Substantia nigra (tissue), 51 donors: ENCODE measurements at places on chromosomes 16 and 17.
A peak's percentile ranks its signal among the peaks of the same experiment; 100 is the strongest.

DNA sequence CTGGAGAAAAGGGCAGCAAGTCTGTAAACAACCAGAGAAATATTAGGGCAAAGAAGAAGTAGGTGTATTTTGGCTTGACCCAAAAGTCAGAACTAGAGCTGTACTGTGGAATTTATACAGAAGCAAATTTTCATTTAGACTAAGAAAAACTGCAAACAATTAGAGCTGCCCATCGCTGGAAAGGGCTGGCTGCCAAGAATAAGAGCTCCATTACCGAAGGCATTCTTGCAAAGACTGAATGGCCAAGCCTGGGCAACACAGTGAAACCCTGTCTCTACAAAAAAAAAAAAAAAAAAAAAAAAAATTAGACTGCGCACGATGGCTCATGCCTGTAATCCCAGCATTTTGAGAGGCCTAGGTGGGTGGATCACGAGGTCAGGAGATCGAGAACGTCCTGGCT is 53.9 kb upstream of the TMC5 start:
- peak; percentile 5 for DNase-seq

GRCh38 chr16:35314298-35314697 is 1854.9 kb downstream of the TP53TG3F start:
- DNase-seq = no peak

- no peak for DNase-seq
Observed at GRCh38 chr17:3851461-3852100, 5.5 kb upstream of the NCBP3 start.

- no peak for DNase-seq
Observed at GRCh38 chr16:65120831-65121721, 787 bp downstream of the CDH11 start.

GRCh38 chr16:14135704-14136103 is 64.6 kb downstream of the MRTFB start:
- DNase-seq = no peak

DNA sequence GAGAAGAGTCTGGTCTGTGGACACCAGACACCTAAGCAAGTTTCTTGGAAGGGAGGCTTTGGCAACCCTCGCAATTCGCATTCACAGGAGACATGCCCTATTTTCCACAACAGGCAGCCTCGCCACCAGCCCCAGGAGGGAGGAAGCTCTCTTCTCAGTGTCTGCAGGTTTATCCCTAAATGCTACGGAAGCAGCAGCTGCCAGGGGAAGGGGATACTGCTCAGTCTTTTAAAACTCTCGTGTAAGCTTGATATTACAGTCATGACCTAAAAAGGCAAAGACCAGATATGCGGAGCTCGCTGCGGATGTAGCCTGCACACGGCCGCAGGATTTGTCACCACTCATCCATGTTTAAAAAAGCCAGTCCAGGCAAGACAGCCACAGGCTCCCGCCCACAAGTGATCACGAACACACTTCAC is 159.2 kb upstream of the RPH3AL start:
- DNase-seq = no peak

DNA sequence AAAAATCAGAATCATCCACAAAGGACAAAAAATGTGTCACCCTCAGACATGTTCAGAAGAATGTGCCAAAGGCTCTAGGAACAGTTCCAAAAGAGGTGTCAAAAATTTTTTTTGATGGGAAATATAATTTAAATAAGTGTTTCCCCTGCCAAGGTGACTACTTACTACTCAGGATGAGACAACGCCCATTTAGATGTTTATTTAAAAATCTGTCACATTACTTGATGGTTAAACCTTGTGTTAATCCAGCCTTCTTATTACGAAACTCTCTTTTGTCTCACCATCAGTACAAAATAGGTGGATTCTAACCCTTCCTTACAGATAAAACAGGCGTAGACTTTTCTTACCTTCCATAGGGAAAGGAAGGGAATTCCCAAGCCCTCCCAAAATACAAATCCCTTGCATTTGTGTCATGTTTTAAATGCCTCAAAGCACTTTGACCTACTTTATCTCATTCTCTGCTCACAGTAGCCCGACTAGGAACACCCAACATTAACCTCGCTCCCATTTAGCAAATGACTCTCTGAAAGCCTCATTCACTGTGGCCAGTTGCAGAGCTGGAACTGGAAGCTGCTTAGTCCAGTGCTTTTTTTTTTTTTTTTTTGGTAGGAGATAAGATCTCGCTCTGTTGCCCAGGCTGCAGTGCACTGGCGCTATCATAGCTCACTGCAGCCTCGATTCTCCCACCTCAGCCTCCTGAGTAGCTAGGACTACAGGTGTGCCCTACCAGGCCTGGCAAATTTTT is 5.8 kb upstream of the GNA13 start:
- no peak for DNase-seq

GRCh38 chr16:58532414-58532813 is 17.1 kb downstream of the SETD6 start:
- no peak for DNase-seq

DNA sequence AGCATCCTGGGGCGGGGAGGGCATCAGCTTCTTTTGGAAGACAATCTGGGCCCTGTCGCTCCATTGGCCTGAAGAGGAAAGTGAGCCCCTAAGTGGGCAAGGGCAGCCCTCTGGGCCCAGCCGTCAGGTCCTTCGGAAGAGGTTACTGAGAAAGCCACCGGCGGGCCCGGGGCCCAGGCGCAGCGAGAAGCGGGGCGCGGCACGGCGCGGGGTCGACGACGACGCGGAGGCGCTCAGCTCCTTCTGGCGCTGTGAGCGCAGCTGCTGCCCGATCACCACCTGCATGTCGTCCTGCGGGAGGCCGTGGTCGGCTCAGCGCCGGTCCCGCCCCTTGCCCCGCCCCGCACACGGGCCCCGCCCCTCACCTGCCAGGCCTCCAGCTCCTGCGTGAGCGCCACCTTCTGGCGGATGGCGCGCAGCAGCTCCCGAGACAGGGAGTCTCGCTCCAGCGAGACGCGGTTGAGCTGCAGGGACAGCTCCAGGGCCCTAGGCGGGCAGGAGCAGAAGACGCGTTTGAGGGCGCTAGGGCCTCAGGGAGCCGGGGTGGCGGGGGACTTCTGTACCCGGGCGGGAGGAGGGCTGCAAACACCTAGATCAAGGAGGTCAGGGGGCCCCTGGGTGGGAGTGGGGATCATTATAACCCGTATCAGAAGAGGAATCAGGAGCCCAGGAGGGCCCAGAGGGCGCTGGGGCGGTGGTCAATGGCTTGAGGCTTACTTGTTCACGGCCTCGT is 4.3 kb downstream of the THOC6 start:
- DNase-seq = peak; percentile 19

- no peak for DNase-seq
Observed at GRCh38 chr17:4607261-4607741, 23.0 kb downstream of the SMTNL2 start.

DNA sequence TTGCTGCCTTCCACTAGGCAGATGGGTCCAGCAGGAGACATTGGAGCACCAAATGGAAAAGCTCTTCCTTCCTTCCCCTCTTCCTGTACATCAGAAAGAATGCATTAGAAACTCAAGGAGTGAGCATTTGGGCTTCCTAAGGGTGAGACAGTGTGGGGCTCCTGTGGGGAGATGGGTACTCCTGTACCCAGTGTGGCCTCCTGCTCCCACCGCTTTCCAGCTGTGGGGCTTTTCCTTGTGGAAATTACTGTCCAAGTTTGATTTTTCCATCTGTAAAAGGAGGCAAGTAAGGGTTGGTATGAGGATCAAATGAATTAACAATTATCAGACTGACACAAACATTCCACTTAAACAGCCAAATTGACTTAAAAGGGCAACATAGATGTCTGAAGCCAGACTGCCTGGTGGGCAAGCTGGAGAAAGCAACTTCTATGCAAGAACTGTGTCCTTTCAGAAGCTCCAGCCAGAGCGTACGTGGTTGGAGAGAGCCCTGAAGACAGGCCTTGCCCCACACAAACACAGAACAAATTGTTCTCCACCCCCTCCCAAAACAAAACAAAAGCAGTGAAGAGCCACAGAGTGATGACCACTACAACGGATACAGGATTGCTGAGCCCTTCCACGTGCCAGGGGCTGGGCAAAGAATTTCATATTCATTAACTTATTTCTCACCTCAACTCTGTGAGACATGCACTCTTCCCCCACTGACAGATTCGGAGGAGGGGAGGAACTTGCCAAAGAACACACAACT is 23.1 kb upstream of the ALDH3A1 start:
- no peak for DNase-seq

DNA sequence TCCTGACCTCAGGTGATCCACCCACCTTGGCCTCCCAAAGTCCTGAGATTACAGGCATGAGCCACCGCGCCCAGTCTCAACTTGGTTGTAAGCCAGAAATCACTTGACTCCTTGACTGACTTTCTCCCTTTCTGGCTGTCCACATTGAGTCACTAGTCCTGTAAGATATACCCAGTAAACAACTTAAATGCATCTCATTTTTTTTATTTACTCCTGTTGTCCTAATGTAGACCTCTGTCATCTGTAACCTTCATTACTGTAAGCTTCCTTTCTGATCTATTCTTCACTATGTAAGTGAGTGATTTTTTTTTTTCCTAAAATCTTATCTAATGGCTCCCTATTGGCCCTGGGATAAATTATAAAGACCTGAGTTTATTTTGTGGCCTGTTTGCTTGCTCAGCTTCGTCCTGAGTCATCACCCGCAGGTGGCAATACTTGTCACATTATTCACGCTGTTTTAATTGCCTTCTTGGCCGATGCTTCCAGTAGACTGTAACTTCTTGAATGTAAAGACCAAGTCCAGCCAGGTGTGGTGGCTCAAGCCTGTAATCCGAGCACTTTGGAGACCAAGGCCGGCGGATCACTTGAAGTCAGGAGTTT is 41.0 kb downstream of the PAFAH1B1 start:
- DNase-seq = no peak

GRCh38 chr16:27678955-27679354 is 129.0 kb downstream of the KATNIP start:
- DNase-seq = no peak

GRCh38 chr17:1008008-1008761 is 11.3 kb downstream of the TIMM22 start:
- DNase-seq = peak; percentile 46

- DNase-seq = no peak
Observed at GRCh38 chr16:11410376-11411058, 65.3 kb downstream of the RMI2 start.

DNA sequence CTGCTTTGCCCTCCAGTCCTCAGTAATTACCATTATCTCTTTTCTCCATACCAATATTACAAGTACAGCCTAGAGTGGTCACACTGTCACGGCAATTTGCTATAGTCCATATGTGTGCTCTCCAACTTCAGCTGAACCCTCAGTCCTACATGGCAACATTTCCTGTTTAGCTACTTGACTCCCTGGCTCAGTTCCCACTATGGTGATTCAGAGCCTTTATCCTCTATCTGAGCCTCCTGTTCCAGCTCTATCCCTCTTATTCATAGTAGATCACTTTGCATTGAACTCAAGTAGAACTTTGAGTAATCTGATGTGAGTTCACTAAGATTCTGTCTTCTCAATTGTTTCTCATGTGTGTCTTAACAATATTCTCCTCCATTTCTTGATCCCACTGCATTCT is 43.7 kb upstream of the GOSR1 start:
- no peak for DNase-seq

GRCh38 chr17:32553168-32553567 is 66.4 kb downstream of the CDK5R1 start:
- DNase-seq = no peak

DNA sequence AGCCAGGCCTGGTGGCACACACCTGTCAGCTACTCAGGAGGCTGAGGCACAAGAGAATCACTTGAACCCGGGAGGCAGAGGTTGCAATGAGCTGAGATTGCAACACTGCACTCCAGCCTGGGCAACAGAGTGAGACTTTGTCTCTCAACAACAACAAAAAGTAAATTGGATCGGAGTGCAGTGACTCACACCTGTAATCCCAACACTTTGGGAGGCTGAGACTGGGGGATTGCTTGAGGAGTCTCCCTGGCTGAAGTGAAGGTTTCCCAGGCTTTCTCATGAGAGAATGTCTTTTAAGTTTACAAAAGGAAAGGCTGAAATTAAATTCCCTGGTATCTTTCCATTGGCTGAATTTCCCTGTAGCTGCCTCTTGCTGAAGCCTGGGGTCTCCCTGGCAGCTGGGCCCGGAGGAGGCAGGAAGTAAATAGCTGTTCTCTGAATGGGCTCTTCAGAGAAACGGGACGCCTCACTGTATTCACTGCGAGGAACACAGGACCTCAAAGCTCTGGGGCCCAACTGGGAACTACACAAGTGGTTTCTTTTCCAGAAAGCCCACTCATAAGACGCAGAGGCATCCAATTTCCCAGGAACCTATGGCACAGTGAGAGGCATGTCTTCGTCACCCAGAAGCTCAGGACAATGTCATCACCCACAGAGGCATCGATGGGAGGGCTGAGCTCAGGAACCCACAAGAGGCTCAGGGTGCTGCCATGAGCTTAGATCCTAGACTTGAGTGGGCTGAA is 77.4 kb upstream of the SMURF2 start:
- DNase-seq = no peak

DNA sequence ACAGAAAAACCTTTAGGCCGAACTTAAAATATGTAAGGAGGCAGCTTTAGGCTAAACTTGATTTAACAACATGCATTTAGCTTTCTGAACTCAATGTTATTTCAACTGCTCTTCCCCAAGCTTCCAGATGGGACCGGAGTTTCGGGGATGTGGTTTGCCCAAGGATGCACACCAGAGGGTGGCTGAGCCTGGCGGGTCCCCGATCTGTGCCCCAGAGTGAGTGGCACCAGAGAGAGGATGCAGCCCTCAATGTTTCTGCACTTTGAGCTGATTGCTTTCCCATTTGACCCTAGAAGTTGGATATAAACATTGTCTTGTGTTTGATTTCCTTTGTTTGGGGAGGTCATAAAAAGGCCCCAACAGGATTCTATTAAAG is 348.0 kb upstream of the TNRC6C start:
- DNase-seq = no peak

DNA sequence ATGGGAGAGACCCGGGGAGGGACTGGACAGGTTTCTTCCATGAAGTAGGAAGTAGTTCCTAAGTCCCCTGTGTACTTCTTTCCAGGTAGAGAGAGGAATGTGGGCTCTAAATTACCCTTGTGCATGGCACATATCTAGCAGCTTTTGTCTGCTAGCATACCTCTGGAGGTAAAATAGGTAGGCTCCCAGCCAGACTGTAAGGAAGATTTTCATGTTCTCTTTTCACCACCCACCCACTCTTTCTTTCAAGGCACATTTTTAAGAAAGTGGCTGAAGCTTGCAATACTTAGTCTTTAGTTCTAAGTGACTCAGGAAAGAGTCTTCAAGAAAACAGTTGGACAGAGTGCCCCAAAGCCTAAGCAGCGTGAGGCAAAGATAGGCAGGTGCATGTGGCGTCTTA is 9.2 kb downstream of the MINK1 start:
- no peak for DNase-seq

DNA sequence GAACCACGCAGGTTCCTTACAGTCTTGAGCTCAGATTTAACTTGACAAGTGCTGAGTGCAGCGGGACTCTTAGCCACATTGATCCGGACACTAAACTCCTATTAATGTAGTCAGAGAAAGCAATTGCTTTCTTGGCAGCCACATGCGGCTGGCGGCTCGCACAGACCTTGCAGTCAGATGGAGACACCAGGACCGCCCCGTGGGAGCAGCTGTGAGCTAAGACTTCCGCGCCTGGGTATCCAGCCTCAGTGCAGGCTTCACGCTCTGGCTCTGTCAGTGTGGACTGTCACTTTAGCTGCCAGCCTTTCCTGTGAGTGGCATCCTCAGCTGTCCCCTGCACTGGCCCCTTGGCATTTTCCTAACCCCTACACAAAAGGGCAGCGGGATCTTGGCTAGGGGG is 80.9 kb upstream of the NLRP1 start:
- peak; percentile 9 for DNase-seq

- peak; percentile 21 for DNase-seq
Observed at GRCh38 chr17:2053380-2054261, 1.3 kb upstream of the HIC1 start.

- no peak for DNase-seq
Observed at GRCh38 chr17:57108671-57109392, 23.8 kb downstream of the AKAP1 start.

- no peak for DNase-seq
Observed at GRCh38 chr17:80025140-80025539, 10.5 kb downstream of the TBC1D16 start.
